Activated CD4-positive, alpha-beta T cell treated with anti-CD3 and anti-CD28 coated beads, Interleukin-2, amount 50 U/mL, for 24 hours (primary cell): ENCODE measurements at places on chromosomes 2 and 18.

GRCh38 chr2:72940786-72941185 is 23.5 kb downstream of the EMX1 start:
- no peak for DNase-seq

- no peak for DNase-seq
Measured at GRCh38 chr18:63213331-63213900, 106.2 kb downstream of the BCL2 start.

GRCh38 chr2:240877460-240878340 is 9.1 kb downstream of the AGXT start:
- no peak for DNase-seq

DNA sequence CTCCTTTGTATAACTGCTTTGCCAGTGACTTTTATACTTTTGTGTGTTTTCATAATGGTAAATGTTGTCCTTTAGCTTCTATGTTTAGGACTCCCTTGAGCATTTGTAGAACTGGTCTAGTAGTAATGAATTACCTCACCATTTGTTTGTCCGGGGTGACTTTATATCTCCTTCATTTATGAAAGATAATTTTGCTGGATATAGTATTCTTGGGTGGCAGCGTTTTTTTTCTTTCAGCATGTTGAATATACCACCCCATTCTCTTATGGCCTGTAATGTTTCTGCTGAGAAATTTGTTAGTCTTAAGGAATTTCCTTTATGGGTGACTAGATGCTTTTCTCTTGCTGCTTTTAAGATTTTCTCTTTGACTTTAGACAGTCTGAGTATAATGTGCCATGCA is 56.0 kb downstream of the GPC1 start:
- DNase-seq, result no peak

GRCh38 chr18:58057291-58057965 is 13.4 kb downstream of the NEDD4L start:
- DNase-seq, result no peak

DNA sequence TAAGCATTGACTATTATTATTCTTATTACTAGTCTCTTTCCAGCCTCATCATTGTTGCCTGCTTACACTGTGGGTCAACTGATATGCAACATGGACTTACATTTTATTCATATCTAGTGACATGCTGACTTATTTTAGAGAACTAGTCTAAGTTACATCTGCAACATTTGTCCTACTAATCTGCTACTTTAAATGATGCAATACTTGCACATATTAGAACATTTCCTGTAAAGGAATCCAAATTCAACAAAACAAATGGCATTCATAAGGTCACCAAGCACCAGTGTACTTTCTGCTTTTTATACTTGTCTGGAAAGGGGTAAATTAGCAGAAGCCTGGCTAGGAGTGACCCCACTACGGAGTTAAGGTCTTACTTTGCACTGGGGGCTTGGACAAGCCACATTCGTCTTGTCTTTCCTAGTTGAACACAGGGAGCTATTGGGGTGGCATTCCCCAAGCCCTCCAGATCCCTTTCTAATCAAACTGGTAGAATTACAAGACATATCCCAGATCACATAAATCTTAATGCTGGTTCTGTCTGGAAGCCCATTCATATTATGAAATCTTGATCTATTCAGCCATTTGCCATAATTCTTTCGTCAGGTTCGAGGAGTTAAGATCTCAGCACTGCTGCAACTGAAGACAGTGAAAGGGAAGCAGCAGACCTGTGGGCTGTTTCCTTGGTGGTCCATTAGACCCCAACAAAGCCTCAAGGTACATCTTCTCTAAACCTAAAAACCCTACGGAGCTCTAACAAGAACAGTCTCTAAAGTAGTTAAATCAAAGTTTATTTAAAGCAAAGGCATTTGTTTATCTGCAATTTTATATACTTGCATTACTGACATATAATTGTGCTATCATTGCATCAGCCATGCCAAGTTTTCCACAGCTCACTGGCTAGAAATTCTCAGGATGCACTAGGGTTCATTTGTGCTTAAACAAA is 49.9 kb upstream of the RTN4 start:
- DNase-seq, result no peak

DNA sequence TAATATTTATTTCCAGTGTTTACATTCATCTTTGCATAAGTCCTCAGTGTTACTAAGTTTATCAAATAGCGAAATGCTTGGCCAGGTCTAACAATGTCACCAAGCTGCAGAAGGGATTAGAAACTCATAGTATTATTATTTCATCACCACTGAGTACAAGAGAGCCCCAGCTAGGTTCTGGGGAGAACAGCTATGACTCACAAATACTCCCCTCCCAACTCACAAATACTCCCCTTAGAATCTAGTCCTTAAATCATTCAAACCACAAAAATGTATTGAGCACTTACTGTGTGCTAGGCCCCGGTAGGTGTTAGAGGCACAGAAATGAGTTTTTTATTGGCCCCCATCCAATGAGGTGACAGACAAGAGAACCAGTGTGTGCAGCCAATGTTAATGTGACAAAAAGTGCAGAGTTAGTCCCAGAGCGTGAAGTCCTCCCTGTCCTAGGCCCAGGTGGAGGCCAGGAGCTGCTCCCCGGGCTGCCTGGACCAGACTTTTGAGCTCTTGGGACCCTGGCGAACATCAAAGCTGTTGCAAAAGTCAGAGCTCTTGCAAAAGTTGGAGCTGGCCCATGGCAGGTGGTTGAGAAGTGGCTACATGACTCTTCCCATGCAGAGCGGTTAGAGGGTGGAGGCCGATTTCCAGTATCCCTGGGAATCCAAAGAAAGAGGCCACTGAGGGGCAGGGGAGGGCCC is 9.8 kb downstream of the STEAP3 start:
- DNase-seq, result no peak

- no peak for DNase-seq
Measured at GRCh38 chr2:170425281-170425751, 247.4 kb downstream of the MYO3B start.
